ENCODE measurements at places on chromosomes 4 and X. TPM values are rescaled to one million over a fixed set of nuclear protein-coding genes. Genes with fewer than 3 reads are reported as not detected.

Gene HPRT1
- total RNA-seq: 7.0 TPM

GRCh38 chrX:43590150-43590549 lies 65.9 kb upstream of the MAOA start:
- DNase-seq: peak; percentile 69
- no peak overlapping the region for H3K27ac ChIP-seq
- no peaks in the 10 kb centered on the region for H3K27me3 ChIP-seq
- no peak overlapping the region for H3K4me3 ChIP-seq
- H3K36me3 ChIP-seq: no peaks in the 10 kb centered on the region

DNA sequence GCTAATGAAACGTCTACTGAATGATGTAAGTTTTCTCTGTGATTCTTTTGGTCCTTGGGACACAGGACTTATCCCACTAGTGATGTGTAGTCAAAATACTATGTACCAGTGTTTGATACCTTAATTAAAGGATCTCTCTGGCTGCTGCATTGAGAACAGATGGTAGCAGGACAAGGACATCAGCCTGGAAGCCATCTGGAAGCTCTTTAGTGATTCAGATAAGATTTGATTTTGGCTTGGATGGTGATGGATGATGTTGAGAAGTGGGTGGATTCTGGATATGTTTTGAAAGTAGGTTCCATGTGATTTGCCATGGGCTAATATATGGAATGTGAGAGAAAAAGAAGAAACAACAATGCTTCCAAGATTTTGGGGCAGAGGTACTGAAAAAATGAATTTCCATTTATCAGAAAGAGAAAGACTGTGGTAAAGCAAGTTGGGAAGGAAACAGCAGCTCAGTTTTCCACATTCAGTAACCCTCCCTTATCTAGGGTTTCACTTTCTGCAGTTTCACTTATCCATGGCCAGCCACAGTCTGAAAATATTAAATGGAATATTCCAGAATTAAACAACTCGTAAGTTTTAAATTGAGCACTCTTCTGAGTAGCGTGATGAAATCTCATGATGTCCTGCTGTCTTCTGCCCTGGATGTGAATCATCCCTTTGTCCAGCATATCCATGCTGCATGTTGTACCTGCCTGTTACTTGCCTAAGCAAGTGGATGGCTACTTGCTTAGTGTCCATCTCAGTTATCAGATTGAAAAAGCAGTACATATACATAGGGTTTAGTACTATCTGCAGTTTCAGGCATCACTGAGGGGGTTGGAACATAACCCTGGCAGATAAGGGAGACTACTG lies 15.6 kb downstream of the CD38 start:
- no peak overlapping the region for H3K4me3 ChIP-seq
- DNase-seq: peak; percentile 4
- H3K27ac ChIP-seq: no peak overlapping the region
- peaks cover 9% of the 10 kb centered on the region for H3K4me1 ChIP-seq
- H3K36me3 ChIP-seq: no peaks in the 10 kb centered on the region
- no peaks in the 10 kb centered on the region for H3K27me3 ChIP-seq

DNA sequence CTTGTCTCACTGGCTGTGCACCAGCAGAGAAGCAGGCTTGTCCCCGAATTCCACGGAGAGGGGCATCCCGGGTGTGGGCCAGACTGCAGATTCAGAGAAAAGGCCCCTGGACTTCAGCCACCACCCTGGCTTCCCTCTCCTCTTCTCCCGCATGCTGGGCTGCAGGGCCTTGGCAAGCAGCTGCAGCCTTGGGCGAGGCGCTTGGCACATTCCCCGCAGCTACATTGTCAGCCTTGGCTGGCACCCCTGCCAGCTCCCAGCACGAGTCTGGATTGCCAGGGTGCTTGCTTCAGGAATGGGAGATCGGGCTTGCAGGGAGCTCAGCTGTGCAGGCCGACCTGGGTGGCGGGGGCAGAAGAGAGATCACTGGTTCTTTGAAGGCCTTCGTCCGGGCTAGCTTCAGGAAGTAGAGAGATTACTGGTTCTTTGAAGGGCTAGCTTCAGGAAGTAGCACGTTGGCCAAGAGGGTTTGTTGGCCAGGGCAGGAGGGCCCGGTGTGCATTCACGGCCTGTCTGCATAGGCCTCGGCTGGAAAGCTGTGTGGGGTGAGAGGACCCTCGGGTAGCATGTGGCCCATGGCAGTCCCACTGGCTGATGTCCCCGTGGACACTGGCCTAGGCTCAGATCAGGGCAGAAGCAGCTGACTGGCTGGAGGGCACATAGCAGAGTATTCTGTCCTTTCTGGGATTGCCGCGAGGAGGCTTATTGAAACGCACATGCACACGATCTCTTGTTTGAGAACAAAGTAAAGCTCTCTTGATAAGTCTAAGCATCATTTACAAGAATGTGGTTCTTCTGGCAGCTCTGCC lies 2.7 kb downstream of the ABCD1 start:
- H3K4me1 ChIP-seq: peaks cover 16% of the 10 kb centered on the region
- H3K36me3 ChIP-seq: no peaks in the 10 kb centered on the region
- H3K4me3 ChIP-seq: no peak overlapping the region
- no peak for DNase-seq

DNA sequence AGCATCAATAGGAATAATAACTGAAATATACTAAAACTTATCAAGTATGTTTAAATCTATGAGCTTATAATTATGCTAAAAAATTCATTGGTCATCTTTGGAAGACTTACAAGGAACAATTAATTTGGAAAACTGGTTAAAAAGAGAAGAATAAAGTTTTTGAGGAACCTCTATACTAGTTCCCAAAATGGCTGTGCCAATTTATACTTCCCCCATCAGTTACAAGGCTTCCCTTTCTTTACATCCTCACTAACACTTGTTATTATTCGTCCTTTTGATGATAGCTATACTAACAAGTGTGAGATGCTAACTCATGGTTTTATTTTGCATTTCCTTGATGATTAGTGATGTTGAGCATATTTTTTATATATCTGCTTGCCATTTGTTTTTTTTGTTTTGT lies 17.1 kb downstream of the OGT start:
- no peak overlapping the region for H3K4me3 ChIP-seq
- peaks cover 15% of the 10 kb centered on the region for H3K36me3 ChIP-seq
- no peaks in the 10 kb centered on the region for H3K27me3 ChIP-seq
- H3K27ac ChIP-seq: no peak overlapping the region
- no peaks in the 10 kb centered on the region for H3K4me1 ChIP-seq

- no peak for DNase-seq
- H3K4me3 ChIP-seq: no peak overlapping the region
- H3K4me1 ChIP-seq: no peaks in the 10 kb centered on the region
- H3K27ac ChIP-seq: no peak overlapping the region
- no peaks in the 10 kb centered on the region for H3K36me3 ChIP-seq
Observed at GRCh38 chr4:3829211-3829955, 63.2 kb downstream of the ADRA2C start.

GRCh38 chrX:155767876-155768769 lies 113.0 kb upstream of the VAMP7 start:
- no peaks in the 10 kb centered on the region for H3K36me3 ChIP-seq
- H3K27me3 ChIP-seq: no peaks in the 10 kb centered on the region
- peak; percentile 54 for DNase-seq
- no peak overlapping the region for H3K27ac ChIP-seq
- peak overlapping the region; percentile 5 for H3K4me3 ChIP-seq

DNA sequence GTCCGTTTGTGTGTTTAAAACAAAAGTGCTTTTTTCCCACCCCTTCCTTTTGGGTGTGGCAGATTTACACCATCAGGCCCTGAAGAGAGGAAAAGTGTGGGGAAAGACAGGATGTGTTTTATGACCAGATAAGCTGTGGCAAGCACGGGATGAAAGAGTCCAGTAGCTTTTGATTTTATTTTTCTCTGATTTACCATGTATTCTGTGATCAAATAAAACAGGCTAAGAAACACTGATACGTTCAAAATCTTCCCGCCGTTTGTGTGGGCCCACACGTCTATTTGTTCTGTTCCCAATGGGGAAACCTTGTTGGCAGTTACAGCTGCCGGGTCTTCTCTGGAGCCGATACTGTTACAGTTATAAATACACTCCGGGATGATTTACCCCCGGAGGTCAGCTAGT lies 10.8 kb downstream of the LRP2BP start:
- H3K27ac ChIP-seq: no peak overlapping the region
- no peak overlapping the region for H3K4me3 ChIP-seq
- no peaks in the 10 kb centered on the region for H3K4me1 ChIP-seq
- DNase-seq: no peak

- no peak overlapping the region for H3K27ac ChIP-seq
- H3K27me3 ChIP-seq: peaks cover 4% of the 10 kb centered on the region
- no peaks in the 10 kb centered on the region for H3K4me1 ChIP-seq
- H3K4me3 ChIP-seq: no peak overlapping the region
- H3K36me3 ChIP-seq: no peaks in the 10 kb centered on the region
Observed at GRCh38 chrX:97628807-97629596, 745.3 kb downstream of the RPA4 start.

DNA sequence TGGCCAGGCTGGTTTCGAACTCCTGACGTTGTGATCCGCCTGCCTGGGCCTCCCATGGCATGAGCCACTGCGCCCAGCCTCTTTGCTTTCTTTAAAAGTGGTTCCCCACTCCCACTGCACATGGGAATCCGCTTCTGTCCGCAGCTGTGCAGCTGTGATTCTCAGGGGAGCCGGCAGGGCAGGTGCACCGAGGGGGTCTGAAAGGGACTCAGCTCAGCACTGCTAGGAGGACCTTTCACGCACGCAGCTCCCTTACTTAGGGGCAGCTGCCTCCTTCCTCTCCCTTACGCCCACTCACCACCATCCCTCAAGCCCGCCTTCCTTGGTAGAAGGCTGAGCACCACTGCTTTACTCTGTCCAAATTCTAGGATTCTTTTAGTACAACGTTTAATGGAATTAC lies 40.4 kb upstream of the CYP4V2 start:
- no peak for DNase-seq
- H3K36me3 ChIP-seq: no peaks in the 10 kb centered on the region
- H3K27ac ChIP-seq: no peak overlapping the region
- H3K4me1 ChIP-seq: no peaks in the 10 kb centered on the region
- H3K4me3 ChIP-seq: no peak overlapping the region

DNA sequence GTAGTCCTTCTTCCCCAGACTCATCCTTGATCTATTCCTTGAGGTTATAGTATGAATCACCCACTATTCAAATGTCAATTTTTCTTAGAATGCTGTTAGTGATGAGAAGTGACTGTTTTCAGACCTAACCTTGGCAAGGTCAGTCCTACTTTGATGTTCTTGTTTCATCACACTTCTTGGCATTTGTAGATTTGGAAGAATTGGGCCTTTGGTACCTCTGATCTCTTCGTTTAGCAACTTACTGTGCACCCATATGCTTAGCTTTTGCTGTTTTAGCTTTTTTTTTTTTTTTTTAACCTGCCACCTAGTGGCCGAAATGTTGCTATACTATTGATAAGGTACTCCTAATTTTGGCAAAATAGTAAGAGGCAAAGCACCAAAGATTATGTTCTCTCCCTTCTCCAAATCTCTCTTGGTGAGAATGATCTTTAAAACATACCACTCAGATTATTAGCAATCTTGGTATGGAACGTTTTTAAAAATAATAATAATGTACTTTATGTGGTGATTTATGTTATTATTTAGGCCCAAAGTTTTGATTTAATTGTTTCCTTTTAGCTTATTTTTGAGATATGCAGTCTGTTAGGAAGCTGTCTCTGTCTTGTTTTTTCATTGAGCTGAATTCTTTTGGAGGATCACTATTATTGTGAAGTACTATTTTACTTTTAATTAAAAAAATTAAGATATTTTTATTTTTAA lies 16.6 kb downstream of the DCK start:
- H3K27me3 ChIP-seq: no peaks in the 10 kb centered on the region
- DNase-seq: peak; percentile 47
- H3K36me3 ChIP-seq: no peaks in the 10 kb centered on the region
- no peak overlapping the region for H3K27ac ChIP-seq
- peaks cover 6% of the 10 kb centered on the region for H3K4me1 ChIP-seq

DNA sequence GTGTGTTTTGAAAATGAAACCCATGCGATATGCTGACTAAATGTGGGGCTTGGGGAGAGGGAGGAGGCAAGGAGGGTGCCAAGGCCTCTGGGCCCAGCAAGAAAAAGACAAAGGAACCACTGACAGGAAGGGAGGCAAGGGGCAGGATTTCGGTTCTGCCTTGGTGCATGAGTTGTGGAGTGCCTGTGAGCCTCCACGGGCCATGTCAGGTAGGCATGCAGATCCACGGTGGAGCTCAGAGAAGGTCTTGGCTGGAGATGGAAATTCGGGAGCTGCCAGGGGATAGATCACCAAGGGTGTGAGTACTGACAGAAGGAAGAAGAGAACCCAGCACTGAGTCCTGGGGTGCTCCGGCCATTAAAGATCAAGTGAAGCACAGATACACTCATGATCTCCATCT lies 4.1 kb downstream of the EVC2 start:
- DNase-seq: no peak
- no peak overlapping the region for H3K4me3 ChIP-seq
- H3K36me3 ChIP-seq: no peaks in the 10 kb centered on the region
- H3K4me1 ChIP-seq: no peaks in the 10 kb centered on the region
- H3K27me3 ChIP-seq: no peaks in the 10 kb centered on the region

All from cardiac muscle cell (in vitro differentiated cells and primary cell).